ENCODE measurements at places on chromosomes 13 and 19.

DNA sequence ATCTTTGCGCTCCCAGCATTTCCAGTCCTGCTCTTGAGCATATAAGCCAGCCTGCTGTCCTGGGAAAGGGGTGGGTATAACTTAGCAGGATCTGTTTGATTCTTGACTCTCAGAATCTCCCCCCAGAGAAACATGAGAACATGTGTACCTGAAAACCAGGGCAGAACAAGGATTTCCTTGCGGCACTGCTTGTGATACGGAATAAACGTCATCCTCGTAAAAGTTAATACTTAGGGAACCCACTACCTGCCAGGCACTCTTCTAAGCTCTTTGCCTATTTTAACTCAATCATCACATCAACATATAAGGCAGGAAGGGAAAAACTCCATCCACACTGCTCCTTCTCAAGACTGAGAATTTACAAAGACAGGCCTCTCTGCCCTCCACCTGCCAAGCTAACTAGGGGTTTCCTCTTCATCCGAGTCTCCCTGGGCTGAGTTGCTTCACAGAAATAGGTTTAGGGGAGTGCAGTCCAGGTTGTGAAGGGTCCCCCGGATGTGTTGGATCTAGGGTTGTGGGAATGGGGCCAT lies 1.1 kb downstream of the ZNF653 start:
- peak overlapping the region; percentile 71 for H3K4me3 ChIP-seq
- DNase-seq, result no peak
- no peaks in the 10 kb centered on the region for H3K27me3 ChIP-seq
- H3K27ac ChIP-seq, result peak overlapping the region; percentile 21
- no peaks in the 10 kb centered on the region for H3K36me3 ChIP-seq
- peaks cover 20% of the 10 kb centered on the region for H3K4me1 ChIP-seq

DNA sequence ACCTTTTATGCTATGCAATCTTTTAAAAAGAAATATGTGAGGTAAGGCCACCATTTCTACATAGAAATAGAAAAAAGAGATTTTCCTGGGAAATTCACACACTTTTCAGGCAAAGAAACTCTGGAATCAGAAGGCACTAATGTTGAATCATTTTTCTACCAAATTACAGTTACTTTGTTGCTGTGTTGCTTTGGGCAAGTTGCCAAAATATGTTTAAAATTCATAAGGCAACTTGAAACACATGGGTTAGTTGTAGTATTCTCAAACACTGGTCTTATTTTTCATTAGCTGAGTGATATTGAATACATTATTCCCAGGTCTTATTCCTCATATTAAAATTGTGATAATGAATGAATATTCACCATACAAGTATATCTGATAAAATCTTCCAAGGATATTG lies 195.0 kb upstream of the SLITRK1 start:
- no peaks in the 10 kb centered on the region for H3K36me3 ChIP-seq
- H3K27me3 ChIP-seq, result no peaks in the 10 kb centered on the region
- no peak for DNase-seq
- H3K27ac ChIP-seq, result no peak overlapping the region
- H3K4me1 ChIP-seq, result no peaks in the 10 kb centered on the region

GRCh38 chr13:77918391-77919245 lies at the start of gene EDNRB:
TSS of gene EDNRB (minus strand) at chr13:77918831. CDS start at chr13:77918573, 258 bp downstream.
- peak within 1 kb of the TSS; percentile 11 for H3K4me3 ChIP-seq
- H3K4me1 ChIP-seq, result peaks cover 14% of the 10 kb centered on the region
- DNase-seq, result no peak
- no peaks in the 10 kb centered on the region for H3K36me3 ChIP-seq

DNA sequence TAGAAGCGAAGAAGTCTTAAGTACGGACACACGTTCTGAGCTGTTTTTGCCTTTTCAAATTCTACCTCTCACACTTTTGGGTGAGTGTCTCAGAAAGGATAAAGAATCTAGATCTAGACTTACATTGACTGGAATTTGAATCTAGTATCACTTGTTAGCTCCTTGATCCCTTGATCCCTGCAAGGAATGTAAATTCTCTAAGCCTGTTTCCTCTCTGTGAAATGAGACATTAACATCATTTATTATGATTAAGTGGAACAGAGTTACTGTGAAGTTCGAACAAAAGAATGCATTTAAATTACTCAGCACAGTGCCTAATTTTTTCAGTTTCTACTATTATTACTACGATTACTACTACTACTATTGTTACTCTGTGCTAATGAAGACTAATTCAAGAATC lies 86.6 kb upstream of the POSTN start:
- no peak overlapping the region for H3K4me3 ChIP-seq
- no peaks in the 10 kb centered on the region for H3K27me3 ChIP-seq
- H3K36me3 ChIP-seq, result no peaks in the 10 kb centered on the region
- DNase-seq, result no peak
- H3K27ac ChIP-seq, result no peak overlapping the region
- no peaks in the 10 kb centered on the region for H3K4me1 ChIP-seq

DNA sequence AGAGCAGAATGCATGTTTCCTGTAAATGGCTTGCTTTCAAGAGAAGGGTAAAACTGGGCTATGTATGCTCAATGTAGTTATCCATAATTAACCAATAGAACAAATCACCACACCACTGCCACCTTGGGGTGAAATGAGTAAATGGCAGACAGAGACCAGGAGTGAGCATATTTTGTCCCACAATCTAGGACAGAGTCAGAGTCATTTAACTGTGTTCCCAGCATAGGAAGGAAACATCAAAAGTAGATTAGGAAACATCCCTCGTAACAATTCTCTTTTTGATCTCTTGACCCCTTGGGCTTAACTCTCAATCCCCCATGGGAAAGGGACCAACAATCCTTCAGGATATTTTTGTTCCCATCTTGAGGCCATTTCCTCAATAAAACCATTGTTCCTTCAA lies 224.8 kb downstream of the NHLRC3 start:
- no peak for DNase-seq
- H3K4me1 ChIP-seq, result no peaks in the 10 kb centered on the region
- no peak overlapping the region for H3K27ac ChIP-seq
- no peaks in the 10 kb centered on the region for H3K27me3 ChIP-seq

- H3K27ac ChIP-seq, result no peak overlapping the region
- no peaks in the 10 kb centered on the region for H3K27me3 ChIP-seq
- no peak for DNase-seq
- H3K36me3 ChIP-seq, result no peaks in the 10 kb centered on the region
- no peaks in the 10 kb centered on the region for H3K4me1 ChIP-seq
These were observed 216.1 kb downstream of the SLITRK1 start for GRCh38 chr13:83666141-83666540.

GRCh38 chr13:57874530-57874929 lies 243.0 kb downstream of the PCDH17 start:
- no peaks in the 10 kb centered on the region for H3K27me3 ChIP-seq
- no peaks in the 10 kb centered on the region for H3K36me3 ChIP-seq
- H3K27ac ChIP-seq, result no peak overlapping the region
- no peaks in the 10 kb centered on the region for H3K4me1 ChIP-seq

- no peaks in the 10 kb centered on the region for H3K4me1 ChIP-seq
- no peak overlapping the region for H3K27ac ChIP-seq
- H3K4me3 ChIP-seq, result no peak overlapping the region
- no peaks in the 10 kb centered on the region for H3K27me3 ChIP-seq
- peaks cover 11% of the 10 kb centered on the region for H3K36me3 ChIP-seq
- no peak for DNase-seq
These were observed 55.4 kb upstream of the KCTD4 start for GRCh38 chr13:45256254-45256653.

DNA sequence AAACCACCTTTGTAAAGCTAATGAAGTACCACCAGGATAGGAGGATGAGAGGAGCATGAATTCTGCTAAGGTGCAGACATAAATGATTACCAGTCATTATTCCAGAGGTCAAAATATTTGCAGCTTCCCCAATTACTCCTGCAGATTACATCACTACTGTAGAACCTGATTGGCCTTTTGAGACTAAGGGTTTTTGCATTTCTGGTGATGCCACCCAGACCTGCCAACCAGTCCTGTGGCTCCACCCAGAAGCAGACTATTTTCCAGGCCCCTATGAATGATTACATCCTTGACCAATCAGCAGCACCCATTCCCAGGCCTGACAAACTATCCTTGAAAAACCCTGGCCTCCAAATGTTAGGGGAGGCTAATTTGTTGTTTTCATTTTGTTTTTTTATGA lies 11.2 kb upstream of the KCNC3 start:
- H3K36me3 ChIP-seq, result no peaks in the 10 kb centered on the region
- H3K4me1 ChIP-seq, result no peaks in the 10 kb centered on the region
- peaks cover 2% of the 10 kb centered on the region for H3K27me3 ChIP-seq
- H3K27ac ChIP-seq, result no peak overlapping the region
- H3K4me3 ChIP-seq, result no peak overlapping the region

GRCh38 chr13:27997904-27998522 lies 9.5 kb upstream of the URAD start:
- H3K27ac ChIP-seq, result no peak overlapping the region
- H3K27me3 ChIP-seq, result no peaks in the 10 kb centered on the region
- no peak overlapping the region for H3K4me3 ChIP-seq
- no peaks in the 10 kb centered on the region for H3K36me3 ChIP-seq
- DNase-seq, result peak; percentile 23

DNA sequence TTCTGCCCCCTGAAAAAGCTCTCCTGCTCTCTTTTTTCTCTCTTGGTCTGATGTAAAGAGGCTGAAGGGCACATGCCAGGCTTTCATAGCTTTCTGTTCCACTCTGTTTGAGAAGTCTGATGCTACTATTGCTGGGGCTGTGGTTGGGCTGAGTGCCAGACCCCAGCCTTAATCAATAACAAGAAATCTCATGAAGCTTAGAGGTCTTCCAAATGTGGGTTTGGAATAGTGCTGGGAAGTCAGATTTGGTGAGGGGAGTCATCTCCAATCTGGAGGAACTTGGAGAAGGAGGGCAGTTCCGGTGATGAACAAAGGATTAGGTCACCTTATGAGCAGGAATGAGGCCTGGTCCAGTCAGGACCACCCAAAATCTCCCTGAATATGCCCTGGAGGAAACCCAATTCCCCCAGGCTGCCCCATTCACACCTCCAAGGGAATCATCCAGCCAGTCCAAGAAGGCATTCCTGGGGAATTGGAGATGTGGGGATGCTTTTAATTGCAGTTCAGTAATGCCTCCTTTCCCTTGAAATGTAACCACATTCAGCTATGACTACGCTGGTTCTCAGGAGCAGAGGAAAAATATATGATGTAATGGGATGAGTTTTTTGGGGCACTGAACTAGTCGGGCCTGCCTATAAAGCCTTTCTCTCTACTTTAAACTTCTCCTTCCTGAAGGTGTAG lies 102.0 kb downstream of the STARD13 start:
- DNase-seq, result no peak
- H3K27ac ChIP-seq, result no peak overlapping the region
- no peaks in the 10 kb centered on the region for H3K27me3 ChIP-seq
- no peak overlapping the region for H3K4me3 ChIP-seq

DNA sequence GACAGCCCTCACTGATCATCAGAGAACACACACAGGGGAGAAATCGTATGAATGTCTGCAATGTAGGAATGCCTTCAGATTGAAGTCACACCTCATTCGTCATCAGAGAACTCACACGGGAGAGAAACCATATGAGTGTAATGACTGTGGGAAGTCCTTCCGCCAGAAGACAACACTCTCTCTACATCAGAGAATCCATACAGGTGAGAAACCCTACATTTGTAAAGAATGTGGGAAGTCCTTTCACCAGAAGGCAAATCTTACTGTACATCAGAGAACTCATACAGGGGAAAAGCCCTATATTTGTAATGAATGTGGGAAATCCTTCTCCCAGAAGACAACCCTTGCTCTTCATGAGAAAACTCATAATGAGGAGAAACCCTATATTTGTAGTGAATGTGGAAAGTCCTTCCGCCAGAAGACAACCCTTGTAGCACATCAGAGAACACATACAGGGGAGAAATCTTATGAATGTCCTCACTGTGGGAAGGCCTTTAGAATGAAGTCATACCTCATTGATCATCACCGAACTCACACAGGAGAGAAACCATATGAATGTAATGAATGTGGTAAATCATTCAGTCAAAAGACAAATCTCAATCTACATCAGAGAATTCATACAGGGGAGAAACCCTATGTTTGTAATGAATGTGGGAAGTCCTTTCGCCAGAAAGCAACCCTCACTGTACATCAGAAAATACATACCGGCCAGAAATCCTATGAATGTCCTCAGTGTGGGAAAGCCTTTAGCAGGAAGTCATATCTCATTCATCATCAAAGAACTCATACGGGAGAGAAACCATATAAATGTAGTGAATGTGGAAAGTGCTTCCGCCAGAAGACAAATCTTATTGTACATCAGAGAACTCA lies 32.5 kb downstream of the ZNF567 start:
- H3K4me3 ChIP-seq, result no peak overlapping the region
- DNase-seq, result no peak
- no peaks in the 10 kb centered on the region for H3K27me3 ChIP-seq
- no peak overlapping the region for H3K27ac ChIP-seq
- no peaks in the 10 kb centered on the region for H3K4me1 ChIP-seq

- H3K4me3 ChIP-seq, result peak overlapping the region; percentile 47
- peak; percentile 51 for DNase-seq
- peaks cover 42% of the 10 kb centered on the region for H3K27me3 ChIP-seq
These were observed 2.4 kb downstream of the GDF15 start for GRCh38 chr19:18388100-18388959.

DNA sequence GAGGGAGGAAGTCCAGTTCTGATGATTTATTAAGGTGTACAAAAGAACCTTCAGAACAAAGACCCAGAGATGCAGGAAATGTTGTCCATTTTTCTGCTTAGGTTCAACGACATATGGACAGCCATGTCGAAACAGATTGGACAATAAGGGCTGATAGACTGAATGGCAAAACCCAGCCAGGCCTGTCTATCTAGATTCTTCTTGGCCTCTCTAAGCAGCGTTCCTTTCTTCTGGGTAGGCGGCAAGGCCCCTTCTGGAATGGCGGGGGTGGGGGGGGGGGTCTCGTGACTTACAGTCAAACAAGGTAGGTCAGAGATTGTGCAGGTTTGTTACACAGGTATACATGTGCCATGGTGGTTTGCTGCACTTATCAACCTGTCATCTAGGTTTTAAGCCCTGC lies 39.7 kb upstream of the PEPD start:
- no peak for DNase-seq
- peaks cover 3% of the 10 kb centered on the region for H3K27me3 ChIP-seq
- no peaks in the 10 kb centered on the region for H3K36me3 ChIP-seq
- no peak overlapping the region for H3K27ac ChIP-seq
- H3K4me1 ChIP-seq, result no peaks in the 10 kb centered on the region

DNA sequence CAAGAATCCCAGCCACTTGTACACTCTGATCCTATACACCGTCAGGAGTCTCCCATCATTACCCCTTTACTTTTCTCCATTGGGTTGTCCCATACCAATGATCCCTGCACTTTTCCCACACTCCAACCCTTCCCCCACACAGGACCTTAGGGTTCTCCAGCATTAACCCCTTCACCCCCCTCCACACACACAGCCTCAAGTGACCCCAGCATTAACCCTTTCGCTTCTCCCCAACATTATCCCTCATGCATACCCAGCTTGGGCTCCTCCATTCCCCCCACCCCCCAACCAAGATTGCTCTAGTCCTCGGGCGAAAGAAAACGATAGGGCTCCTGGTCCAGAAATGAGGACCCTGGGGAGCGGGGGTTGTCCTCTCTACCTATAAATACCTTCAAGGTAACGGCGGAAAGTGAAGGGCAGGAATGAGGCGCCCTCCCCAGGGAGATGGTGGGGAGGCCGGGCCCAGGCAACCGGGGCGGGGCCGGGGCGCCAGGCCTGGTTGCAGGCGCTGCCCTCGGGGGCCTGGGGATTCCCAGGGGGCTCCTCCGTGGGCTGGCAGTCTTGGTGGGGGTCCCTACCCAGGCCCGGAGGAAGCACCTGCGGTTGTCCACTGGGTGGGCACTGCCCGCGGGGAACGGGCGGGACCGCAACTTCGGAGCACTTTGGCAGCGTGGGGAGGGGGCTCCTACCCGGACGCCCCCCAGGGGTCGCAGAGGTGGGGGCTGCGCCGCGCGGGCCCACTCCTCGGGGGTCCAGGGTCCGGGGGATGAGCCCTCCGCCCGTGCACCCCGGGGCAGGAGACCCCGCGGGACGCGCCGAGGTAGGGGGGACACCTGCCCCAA lies 757 bp downstream of the WIZ start:
- H3K27ac ChIP-seq, result no peak overlapping the region
- H3K4me3 ChIP-seq, result peak overlapping the region; percentile 47
- peaks cover 23% of the 10 kb centered on the region for H3K4me1 ChIP-seq
- H3K27me3 ChIP-seq, result no peaks in the 10 kb centered on the region
- peaks cover 30% of the 10 kb centered on the region for H3K36me3 ChIP-seq

Measured in CD4-positive, alpha-beta T cell (primary cell).